Left kidney (tissue), 8 donors: ENCODE measurements at places on chromosomes 13 and 19. TPM values are rescaled to one million over a fixed set of nuclear protein-coding genes. Genes with fewer than 3 reads are reported as not detected.

DNA sequence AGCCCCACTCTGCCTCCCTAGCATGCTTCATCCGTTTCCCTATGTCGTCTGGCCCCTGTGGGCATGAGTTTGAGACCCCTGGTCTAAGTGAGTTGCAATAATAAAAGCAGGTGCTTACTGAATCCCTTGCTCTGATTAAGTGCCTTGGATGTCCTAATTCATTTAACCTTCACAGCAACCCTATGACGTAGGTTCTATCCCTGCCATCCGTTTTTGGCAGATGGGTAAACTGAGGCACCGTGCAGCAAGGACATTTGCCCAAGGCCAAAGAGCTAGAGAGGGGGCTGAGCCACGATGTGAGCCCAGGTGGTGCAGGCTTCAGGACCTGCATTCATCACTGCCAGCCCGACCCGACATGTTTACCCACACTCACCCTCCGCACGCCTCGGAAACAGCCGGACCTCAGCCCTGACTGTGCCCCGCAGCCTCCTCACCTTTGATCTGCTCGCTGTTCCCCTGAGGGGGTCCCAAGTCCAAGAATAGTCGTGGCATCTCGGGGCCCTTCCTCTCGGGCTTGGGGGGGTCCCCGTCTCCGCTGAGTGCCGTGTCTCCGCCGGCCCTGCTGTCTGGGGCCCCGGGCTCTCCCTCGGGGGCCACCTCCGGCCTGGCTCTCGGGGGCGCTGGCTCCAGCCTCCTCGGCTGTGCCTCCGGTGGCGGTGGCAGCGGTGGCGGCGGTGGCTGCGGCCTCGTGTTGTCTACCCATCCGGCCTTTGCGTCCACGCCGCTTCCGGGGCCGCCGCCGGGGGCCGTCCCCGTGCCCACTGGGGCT lies 14.5 kb downstream of the LMTK3 start:
- no peak for DNase-seq

DNA sequence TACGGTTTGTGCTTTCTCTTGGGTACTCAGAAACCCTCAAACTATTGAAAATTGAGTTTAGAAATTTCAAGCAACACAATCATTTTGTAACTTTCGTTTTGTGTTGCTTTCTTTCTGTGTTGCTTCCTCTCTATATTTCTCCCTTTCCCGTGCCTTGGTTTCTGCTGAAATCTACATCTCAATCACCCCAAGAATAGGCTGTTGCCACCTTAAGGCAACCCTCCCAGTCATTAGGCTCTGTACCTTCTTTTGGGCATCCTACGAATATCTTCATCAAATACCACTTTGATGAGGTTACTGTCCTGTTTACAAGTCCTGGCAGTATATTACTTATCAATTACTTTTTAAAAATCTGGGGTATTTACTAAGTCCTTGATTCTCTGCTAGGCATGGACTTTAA lies 621.6 kb downstream of the GPC6 start:
- no peak for DNase-seq

GRCh38 chr19:13100841-13101589 lies 1.6 kb downstream of the LYL1 start:
- no peak for DNase-seq

- no peak for DNase-seq
These were observed 174.8 kb downstream of the KDM4B start for GRCh38 chr19:5143471-5144411.

- no peak for DNase-seq
These were observed 145.5 kb upstream of the SPRY2 start for GRCh38 chr13:80486402-80486801.

DNA sequence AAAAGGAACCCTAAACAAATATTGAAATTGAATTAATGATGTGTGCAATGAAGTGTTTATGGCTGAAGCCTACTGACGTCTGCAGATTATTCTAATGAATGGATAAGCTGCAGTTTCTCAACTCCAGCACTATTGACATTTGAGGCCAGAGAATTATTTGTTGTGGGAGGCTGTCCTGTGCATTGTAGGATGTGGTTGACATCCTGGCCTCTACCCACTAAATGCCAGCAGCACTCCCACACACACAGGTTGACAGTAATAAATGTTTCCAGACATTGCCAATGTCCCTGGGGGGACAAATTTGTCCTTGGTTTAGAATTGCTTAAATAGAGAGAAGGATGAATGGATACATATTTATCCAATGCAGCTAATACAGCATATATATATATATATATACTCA lies 19.2 kb upstream of the MYH14 start:
- DNase-seq: no peak

The NLRP4 gene
- not detected for polyA plus RNA-seq

DNA sequence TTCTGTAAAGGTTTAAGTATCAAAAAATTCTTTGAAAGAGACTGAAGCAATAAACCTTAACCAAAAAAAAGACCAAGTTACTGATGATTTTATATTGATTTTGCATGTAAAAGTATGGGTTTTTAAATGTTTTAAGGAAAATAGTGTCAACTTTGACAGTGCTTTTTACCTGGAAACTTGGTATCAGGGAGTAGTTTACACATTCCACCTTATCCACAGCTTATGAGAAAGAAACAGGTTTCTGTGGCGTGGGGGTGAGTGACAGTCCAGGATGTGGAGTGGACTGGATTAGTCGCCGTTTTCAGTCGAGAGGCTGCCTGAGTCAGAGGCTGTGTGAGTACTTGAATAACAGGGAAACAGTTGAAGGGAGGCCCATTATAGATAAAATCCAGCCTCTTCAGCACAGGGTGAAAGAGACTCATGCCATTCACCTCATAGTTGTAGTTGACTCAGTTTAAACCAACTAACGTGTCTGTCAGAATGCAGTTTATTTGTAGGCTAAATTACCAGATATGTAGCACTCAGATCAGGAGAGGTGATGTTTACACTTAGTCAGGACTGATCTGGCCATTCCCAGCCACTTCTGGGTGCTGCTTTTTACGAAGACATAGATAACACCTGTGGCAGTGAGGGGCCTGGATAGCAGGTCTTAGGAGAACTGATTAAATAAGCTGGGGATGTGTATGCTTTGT lies 595 bp upstream of the GPR183 start:
- DNase-seq: no peak

The BBC3 gene
- polyA plus RNA-seq: 1.1 TPM

DNA sequence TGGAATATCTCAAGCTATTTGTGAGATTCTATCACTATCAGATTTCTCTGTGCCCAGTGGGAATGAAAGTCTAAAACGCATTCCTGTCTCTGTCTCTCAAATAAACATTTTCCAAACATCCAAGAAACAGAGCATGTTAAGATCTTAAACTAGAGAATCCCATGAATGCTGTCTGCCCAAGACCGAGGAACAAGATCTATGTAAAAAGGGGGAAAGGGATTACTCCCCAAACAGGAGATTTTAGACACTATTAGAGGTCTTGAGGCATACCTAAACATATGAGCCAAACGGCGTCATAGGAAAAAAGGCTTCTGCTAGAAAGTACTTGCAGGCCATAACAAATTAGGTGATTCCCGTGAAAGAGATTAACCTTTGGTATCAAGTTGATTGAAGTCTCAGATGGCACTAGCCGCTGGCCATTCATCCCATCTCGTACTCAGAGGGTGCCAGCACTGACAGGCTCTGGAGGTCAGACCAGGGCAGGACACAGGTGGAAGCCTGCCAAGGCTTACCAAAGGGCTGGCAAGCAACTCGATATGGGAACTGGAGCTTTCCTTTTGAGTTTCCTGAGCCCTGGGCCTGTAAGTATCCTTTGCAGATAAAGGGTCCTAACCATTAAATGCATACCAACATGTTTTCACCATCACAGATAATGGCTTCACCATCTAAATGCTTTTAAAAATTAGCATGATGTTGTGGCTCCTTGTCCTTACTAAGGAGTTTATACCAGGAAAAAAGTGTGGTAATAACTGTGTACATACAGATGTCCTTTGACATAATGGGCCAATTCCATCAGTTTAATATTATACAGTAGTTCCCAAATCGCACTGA lies 225.2 kb downstream of the FOXO1 start:
- DNase-seq: no peak
